ENCODE measurements at places on chromosomes 6 and 20.

DNA sequence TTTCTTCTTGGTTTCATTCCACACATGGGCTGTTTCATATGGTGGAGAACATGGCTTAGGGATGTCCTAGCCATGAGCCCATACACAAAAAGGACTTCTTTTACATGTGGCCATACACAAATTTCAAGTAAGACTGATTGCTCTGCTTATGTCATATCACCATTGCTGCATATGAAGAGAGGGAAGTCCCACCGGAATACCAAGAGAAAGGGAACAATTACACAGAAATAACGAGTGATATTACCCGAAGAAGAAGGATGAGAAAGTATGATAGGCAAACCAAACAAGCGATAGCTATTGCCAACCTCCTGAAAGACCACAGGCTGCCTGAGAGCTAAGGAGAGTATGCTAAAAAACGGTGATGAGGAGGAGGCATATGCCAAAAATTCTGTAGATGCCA lies 70.5 kb upstream of the TNFRSF21 start:
- no peak for DNase-seq

- no peak for DNase-seq
These were observed 6.3 kb downstream of the RAET1L start for GRCh38 chr6:150018846-150019580.

DNA sequence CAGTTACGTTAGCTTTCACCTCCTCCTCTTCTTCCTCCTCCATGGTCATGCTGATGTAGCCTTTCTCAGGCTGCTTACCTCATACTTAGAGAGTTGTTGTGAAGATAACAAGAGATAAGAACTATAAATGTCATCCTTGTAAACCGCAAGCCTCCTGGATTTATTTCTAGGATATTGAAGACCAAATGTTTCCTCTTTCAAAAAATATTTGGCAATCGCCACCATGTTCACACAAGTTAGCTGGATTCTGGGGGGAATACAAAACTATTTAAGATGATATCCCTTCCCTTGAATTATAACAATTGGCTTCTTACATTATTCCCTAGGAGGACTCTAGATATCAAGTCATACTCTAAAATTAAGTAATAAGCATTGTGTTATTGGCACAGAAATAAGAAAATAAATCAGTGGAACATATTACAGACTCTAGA lies 99.8 kb upstream of the PLEKHG1 start:
- no peak for DNase-seq

DNA sequence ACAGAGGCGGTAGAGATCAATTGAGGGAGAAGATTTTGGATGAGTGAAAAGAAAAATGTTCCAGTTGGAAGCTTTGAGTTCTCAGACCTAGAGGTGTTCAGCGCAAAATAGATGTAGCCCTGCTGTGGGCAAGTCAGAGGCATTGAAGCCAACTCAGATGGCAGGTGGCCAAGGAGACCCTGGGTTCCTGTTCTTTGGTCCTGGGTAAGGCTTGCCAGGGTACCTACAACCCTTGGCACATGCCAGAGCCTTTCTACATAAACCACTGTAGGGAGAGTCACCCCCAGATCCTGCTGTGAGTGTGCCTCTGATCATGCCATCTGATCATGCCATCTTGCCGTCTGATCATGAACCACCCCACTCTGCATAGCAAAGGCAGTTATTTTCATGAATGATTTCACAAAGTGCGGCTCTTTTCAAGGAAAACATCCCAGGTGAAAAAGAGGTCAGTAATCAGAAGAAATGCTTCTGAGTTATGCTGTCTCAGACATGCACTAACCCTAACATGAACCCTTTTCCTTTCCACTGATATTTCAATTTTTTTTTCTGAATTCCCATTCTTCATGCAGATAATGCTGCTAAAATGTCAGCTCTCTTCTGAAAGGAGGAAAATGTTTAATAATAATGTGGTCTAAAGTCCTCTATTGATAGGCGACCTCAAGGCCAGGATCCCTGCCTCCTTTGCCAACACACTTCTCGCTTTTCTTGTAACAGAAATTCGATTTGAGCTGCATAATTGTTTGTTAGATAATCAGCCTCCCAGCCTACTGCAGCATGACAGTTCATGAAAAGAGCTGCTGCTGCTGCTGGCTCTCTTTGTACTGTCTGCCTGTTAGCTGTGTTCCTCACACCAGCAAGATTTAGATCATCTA lies 153.6 kb downstream of the MTHFD1L start:
- DNase-seq = no peak

GRCh38 chr6:3322366-3322890 lies 63.7 kb downstream of the PSMG4 start:
- DNase-seq = no peak

DNA sequence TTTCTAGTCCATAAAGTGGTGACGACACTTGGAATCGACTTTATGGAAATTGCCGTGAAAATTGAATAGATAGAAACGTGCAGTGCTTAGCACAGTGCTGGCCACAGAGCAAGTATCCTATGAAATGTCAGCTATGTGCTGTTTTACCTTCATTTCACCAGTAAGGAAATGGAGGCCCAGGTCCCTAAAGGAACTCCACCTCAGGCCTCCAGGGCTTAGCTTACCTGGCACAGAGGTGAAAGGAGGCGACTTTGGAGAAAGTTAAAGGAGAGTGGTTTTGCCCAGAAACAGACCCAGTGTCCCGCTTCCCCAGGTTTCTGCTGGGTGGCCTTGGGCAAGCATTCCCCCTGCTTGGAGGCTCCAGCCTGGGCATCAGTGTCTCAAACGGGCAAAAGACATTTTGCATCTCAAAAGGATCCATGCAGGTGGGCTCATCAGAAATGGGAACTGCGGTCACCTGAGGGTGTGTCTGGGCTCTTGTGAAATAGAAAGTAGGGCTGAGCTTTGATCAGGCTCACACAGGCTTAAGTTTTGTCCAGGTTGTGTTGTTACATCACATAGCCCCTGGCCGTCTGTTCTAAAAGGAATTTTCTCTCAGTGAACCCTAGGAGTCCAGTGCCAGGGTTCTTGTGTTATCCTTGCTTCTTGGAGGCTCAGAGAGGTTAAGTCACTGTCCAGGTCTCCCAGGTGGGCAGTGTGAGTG lies 6.8 kb upstream of the TULP1 start:
- no peak for DNase-seq

DNA sequence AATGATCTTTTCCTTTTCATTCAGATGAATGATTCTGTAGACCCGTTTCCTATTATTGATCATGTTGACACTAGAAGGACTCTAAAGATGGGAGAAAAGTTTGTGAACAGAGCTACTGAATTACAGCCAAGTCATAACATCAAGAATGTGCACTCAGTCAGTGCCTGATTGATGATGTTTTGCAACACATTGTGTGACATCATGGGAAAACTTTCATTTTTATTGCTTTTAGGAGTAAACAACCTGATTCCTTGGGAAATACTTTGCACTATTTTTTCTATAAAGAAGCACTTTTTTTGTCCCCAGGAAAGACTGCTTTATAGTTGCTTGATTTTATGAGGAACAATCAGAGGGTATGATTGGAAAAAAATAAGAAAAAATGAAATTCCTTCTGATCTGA lies 383.8 kb upstream of the JAG1 start:
- DNase-seq = no peak

- DNase-seq = no peak
These were observed 57.0 kb downstream of the DNAAF9 start for GRCh38 chr20:3350422-3350821.

DNA sequence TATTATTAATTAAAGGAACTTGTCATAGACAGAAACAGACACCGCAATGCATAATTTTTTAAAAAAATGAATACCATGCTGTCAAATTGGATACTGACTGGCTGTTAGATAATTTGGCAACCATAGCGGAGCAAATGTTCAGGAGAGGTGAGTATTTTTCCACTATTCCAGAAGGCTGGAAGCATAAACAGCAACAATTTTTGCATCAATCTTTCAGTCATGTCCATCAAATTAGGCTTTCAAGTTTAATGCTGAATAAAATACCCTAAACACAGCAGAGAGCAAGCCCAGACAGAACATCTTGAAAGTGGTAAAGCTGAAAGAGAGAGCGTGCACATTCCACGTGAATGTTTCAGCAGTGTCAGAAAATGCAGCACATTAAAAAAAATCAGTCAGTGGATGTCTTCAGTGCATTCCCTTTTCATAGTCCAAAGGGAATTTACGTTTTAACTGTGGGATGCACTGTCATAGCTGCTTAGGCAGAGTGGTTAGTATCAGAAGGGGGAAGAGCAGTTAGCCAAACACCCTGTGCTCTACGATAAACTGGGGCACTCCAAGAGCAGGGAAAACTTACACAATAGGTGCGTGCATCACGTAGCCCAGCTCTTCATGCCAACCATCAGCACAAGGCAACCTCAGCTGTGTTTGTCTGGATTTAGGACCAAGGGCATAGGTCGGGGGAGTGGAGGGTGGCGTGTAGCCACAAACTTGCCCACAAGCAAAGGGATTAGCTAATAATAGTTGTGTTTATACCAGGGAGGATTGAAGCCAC lies 116.2 kb upstream of the STMND1 start:
- DNase-seq = no peak

DNA sequence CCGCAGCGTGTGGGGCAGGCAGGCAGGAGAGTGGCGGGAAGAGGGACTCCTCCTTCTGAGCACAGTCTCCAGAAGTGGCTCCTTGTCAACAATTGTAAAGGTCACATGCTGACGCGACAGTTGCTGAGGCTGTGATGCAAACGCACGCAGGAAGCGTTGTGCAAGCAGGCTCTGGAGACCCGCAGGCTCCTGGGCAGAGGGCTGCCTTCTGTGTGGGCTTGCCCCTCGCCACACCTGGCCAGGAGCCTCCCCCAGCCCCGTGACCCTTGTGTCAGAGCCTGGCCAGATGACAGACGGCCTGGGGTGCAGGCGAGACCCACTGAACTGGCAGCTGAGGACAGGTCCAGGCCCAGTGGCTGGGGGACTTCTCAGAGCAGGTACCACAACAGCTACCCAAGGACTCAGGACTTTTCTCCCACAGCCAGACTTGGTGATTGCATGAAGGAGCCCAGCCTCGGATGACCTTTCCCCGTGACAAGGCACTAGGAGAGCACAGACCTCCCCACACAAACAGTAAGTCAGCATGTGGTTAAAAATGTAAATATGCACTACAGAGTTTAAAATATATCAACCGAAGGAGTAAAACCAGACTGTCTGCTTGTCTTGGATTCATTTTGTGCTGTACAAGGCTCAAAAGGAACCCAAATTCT lies 222.1 kb upstream of the RREB1 start:
- no peak for DNase-seq

GRCh38 chr20:6730672-6731328 lies 36.7 kb upstream of the BMP2 start:
- DNase-seq = no peak

DNA sequence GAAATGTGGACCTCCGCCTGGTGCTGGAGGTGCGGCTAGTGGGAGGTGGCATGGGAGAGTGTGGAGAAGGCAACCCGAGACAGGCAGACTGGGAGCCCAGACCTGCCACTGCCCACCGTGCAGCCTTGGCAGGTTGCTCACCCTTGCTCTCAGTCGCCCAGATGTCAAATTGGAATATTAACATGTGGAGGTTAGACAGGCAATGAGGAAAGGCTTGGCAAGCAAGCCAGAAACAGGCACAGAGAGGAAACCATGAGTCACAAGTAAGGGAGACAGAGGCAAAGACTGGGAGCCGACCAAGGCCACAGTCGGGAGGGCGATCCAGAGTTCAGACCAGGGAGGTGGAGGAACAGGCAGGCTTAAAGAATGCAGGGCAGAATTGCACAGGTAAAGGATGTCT lies 178.2 kb downstream of the FOXC1 start:
- no peak for DNase-seq

DNA sequence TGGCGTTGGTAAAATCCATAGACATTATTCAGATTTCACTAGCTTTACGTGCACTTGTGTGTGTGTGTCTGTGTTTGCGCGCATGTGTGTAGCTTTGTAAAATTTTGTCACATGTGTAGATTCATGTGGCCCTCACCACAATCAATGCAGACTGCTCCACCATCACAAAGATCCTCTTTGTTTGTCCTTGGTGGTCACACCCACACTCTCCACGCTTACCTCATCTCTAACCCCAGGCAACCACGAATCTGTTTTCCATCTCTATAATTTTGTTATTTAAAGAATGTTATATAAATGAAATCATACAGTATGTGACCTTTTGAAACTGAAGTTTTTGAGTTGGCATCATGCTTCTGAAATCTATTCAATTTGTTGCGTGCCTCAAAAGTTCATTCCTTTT lies 58.5 kb downstream of the GRM1 start:
- DNase-seq = no peak

DNA sequence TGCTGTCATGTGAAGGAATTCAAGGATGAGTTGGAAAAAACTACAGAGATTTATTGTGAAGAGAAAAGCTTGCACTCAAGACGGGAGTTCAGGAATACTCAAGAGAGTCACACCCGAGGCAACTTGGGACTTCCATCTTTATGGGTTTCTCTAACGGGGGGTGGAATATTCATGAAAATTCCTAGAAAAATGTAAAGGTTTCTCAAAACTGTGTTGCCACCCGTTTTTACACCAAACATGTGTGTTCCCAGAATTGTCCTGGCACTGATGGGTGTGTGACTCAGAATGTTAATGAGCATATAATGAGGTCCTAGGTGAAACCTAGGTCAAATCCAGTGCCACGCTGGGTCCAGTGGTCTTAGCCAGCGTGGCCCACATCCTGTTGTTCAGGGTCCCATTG lies 381.5 kb downstream of the CDH26 start:
- DNase-seq = no peak

- DNase-seq = no peak
These were observed 483.6 kb upstream of the NOX3 start for GRCh38 chr6:155939253-155939652.

DNA sequence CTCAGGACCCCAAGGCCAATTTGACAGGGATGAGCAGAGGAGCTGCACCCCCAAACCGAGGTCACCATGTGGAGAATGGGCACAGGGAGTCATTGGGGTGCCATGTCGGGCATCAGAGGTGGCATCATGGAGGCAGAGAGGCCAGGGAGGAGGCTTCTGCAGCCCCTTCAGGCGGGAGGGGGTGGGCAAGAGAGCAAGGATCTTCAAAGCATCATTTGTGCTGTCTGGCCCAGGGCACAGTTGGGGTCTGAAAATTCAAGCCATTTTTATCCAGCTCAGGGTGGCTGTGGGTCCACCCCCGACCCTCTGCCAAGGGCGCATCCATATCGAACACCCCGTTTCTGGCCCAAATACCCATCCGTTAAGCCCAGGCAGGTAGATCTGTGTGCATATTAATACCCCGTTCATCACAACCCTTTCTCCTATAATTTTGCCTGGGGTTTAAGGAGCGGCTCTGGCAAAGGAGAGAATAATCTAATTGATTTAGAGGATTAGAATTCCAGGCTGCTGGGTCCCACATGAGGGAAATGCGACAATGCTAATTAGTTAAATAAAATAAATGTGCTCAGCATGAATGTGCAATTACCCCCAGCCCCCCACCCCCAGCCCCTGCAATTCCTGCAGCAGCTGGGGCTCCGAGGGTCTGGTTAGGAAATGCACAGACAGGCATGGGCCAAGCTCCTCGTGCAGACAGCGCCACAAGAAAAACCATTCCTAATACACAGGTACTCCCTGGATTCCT lies 31.9 kb downstream of the VSTM2L start:
- no peak for DNase-seq

- no peak for DNase-seq
These were observed 25.0 kb downstream of the ERMARD start for GRCh38 chr6:169776379-169776778.
